ENCODE measurements at places on chromosomes 4 and X.

GRCh38 chr4:108391701-108392455 is 223.1 kb upstream of the LEF1 start:
- no peak for DNase-seq

GRCh38 chrX:68292471-68292870 is 140.8 kb downstream of the OPHN1 start:
- peak; percentile 43 for DNase-seq

- DNase-seq = no peak
Measured at GRCh38 chr4:181176306-181176705, 1066.9 kb upstream of the TENM3 start.

DNA sequence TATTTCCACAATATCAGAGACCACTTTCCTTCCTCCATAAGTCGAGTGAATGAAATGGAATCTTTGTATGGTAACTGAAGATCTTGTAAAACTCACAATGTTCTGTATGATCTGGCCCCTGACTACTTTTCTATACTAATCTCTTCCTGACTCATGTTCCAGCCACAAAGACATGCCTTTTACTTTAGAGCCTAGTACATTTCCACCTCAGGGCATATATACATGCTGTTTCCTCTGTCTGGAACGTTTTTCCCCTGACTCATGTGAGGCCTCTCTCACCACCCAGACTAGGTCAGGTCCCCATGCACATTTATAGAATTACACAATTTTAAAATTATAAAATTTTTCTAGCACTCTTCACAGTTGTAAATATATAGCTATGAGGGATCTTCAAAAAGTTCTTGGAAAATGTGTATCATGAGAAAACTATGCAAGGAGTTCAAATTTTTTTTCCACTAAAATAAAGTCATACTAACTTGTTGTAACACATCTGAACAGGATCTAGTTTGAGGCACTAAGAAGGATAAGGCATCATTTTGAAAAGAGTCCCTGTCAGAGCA is 208.8 kb downstream of the SH2D1A start:
- DNase-seq = no peak

- no peak for DNase-seq
Measured at GRCh38 chr4:11503166-11503565, 74.5 kb upstream of the HS3ST1 start.

- no peak for DNase-seq
Measured at GRCh38 chrX:122440832-122441231, 743.2 kb upstream of the GRIA3 start.

- DNase-seq = no peak
Measured at GRCh38 chrX:67564475-67564874, 20.7 kb downstream of the AR start.

GRCh38 chrX:97691901-97692455 is 808.3 kb downstream of the RPA4 start:
- DNase-seq = no peak

GRCh38 chr4:180637616-180638015 is 1605.6 kb upstream of the TENM3 start:
- DNase-seq = no peak

- no peak for DNase-seq
Measured at GRCh38 chr4:83974111-83974780, 438.3 kb downstream of the GPAT3 start.

- DNase-seq = no peak
Measured at GRCh38 chrX:21166272-21166982, 207.8 kb upstream of the CNKSR2 start.

- DNase-seq = no peak
Measured at GRCh38 chr4:57071326-57071725, 38.9 kb downstream of the IGFBP7 start.

- peak; percentile 80 for DNase-seq
Measured at GRCh38 chrX:16839852-16840460, 30.2 kb downstream of the RBBP7 start.

GRCh38 chr4:114758066-114758465 is 159.5 kb downstream of the UGT8 start:
- no peak for DNase-seq

DNA sequence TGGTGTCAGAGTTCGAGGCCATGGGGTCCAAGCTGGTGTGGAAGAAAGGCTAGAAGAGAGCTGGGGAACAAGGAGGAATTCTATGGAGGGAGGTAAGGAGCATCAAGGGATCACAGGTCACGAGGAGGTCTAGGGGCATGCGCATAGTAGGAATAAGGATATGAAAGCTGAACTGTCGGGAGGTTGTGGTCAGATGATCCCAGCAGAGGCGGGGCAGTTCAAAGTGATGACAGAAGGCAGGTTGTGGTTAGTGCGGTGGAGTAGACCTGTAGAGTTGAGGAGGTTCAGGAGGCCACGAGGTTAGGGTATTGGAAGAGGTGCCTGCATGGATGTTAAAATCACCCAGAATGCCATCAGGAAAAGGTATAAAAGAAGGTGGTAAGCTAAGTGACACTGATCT is 156.3 kb downstream of the TMEM164 start:
- no peak for DNase-seq

DNA sequence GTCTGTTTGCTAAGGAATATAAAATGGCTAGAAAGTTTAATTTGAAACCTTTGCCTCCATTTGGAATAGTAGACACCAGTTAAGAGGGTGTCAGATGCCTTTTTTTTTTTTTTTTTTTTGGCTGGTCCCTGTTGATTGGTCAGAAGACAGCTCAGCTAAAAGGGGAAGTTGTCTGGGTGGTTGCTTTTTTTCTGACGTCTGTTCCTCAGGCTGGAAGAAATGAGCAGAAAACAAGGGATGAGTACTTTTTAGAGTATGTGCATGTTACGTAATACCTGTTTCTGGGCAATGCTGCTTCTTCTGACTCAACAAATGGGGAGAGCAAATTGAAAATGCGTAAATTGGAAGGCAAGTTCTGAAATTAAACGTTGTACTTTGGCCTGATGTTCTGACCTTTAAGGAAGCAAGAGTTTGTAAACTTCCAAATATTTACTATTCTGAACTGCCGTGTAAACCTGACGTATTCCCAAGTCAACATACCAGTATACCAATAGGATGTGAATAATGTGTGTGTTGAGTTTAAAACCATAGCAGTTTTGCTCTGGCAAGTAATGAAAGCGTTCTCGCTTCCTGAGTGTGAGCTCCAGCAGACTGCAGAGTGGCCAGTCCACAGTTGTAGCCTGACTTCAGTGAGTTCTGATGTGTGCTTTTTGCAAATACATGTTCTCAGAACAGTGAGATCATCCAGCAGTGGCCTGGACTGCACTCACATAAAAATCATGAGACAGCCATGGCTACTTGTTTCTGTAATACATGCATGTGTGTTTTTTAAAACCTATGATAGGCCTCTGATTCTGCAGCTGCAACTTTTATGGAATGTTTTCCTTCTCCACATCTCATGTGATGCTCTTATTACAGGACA is 1.7 kb downstream of the SAT1 start:
- no peak for DNase-seq

DNA sequence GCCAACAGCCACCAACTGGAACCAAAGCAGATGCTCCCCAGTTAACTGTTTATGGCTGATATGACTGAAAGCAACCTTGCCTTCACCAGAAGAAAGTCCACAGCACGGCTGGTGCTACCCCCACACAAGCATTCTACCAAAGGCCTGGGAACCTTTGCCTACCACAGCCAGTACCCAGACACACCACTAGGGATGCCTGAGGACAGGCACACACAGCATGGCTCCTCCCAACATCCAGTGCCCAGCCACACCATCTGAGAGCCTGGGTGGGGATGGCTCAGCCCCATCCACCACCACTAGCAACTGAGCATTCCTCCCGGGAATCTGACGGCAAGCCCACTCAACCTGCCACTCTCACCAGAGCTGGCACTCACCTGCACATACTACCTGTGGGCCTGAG is 178.6 kb downstream of the SLC7A11 start:
- DNase-seq = no peak

DNA sequence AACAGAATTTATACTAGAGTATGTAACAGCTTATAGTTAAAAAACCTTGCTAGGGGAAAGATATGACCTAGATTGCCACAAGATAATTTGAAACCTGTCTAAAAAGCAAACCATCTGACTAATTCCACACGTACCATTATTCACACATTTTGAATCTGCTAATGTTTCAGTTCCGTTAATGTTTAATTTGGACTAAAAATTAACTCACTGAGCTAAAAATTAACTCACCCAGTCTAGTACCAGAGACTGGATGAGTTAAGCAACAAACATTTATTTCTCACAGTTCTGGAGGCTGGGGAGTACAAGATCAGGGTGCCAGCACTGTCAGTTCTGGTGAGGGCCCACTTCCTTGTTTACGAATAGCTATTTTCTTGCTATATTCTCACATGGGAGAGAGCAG is 231.5 kb upstream of the DIAPH2 start:
- DNase-seq = no peak

DNA sequence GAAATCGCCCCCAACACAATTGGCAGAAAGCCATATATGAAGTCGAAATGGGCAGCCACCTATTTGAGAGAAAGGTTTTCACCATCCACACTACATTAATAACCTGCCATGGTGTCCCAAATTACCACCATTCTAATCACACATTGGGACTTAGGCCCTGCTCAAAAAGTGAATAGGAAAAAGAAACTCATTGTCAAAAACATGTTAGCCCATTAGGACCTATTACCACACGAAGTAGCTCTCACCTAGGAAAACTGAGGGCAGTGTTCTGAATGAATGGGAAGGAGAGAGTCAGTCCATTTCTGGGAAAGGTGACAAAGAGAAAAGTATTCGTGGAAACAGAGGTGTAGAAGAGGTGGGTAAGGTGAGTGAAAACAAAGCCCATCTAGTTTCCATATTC is 60.8 kb downstream of the GPC3 start:
- DNase-seq = no peak

DNA sequence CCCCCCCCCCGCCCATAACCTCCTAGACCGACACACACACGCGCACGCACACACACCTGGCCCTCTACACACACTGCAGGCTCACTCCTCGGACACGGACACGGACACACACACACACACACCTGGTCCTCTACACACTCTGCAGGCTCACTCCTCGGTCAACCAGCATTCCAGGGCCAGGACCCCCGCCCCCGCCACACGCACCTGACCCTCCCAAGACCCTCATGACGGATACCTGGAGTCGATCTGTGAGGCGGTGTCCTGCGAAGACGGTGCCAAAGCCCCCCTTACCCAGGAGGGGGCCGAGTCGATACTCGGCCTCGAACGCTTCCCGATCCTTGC is 552 bp downstream of the PIM2 start:
- DNase-seq = no peak

- DNase-seq = no peak
Measured at GRCh38 chrX:10819973-10820372, 199.6 kb upstream of the MID1 start.

DNA sequence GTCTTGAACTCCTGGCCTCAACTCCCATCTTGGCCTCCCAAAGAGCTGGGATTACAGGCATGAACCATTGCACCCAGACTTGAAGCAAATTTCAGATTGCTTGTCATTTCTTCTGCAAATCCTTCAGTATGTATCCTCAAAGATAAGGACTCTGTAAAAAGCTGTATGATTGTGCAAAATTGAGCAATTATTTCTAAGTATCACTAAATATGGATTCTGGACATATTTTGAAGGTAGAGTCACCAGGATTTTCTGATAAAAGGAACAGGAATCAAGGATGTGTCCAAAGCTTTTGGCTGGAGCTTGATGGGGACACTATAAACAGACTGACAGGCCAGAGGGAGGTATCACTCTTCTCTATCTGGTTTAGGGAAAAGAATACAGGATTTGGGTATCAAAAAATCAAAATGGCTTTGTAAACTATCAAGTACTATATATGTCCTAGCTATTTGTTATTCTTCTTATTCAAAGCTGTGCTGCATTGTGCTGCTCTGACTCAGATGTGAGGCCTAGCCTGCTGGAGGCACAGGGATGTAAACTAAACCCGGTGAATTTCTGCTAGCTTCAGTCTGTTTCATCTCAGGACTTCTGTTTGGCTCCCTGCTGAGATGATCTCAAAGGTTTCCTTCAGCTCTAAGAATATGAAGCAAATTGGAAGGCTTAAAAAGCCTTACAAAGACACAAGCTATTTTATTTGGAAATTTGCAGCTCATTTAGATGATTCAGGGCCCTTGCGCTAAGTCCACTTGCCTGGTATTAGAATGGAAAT is 8.3 kb downstream of the RPS4X start:
- no peak for DNase-seq

DNA sequence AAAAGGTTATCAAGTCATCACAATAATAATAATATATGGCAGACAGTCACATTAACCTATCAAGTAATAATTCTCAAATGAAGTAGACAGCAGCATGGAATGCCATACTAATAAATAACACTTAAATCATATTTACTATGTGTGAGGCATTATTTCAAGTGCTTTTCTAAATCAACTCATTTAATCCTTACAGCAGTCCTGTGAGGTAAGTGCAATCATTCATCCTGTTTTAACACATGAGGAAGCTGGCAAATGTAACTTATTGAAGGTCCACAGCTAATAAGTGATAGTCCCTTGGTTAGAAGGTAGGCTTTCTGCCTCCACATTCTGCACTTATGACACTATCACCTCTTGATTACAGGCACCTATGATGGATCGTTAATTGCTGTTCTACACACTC is 24.5 kb downstream of the GABRA4 start:
- DNase-seq = no peak

DNA sequence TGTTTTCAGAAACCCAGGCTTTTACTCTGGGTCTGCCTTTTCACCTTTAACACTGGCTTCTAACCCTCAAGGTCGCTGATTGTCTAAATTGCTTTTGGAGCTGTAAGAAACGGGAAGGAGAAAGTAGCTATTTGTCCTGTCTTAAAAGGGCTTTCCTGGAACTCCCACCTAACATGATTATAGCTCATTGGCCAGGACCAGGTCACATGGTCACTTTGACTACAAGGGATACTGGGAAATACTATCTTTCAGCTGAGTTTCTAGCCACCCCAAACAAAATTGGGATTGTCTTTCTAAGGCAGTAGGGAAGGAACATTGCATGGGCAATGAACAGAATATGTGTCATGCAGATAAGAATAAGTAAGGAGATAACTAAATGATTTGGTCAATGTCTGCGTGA is 106.7 kb upstream of the ARHGAP24 start:
- no peak for DNase-seq

DNA sequence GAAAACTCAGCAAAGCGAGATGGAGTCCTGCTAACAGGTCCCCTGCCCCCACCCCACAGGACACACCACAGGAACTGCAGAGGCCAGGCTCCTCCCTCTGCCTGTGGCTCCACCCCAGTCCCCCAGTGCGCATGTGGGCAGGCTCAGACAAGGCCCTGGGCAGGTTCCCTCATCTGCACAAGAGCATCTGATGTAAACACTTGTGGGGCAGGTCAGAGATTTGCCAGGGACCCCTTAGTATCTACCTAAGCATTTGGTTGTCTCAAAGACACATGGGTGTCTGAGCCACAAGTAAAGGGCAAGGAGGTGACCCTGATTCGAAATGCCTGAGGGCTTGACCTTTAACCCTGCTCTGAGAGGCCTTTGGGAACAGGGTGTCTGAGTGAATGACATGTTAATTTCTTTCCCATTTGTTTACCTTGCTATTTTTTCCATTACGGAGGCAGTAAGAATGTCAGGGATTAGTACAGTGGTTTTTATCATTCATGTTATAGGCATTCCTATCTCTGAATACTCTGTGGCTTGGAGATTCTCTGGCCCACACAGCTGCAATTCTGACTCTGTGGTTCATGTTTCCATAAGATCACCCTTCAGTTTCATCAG is 85.3 kb downstream of the ZNF518B start:
- DNase-seq = peak; percentile 60

GRCh38 chr4:63036159-63036866 is 1372.9 kb downstream of the TECRL start:
- DNase-seq = no peak

Data from endodermal cell (in vitro differentiated cells).